ENCODE measurements at places on chromosomes 11 and 22.

DNA sequence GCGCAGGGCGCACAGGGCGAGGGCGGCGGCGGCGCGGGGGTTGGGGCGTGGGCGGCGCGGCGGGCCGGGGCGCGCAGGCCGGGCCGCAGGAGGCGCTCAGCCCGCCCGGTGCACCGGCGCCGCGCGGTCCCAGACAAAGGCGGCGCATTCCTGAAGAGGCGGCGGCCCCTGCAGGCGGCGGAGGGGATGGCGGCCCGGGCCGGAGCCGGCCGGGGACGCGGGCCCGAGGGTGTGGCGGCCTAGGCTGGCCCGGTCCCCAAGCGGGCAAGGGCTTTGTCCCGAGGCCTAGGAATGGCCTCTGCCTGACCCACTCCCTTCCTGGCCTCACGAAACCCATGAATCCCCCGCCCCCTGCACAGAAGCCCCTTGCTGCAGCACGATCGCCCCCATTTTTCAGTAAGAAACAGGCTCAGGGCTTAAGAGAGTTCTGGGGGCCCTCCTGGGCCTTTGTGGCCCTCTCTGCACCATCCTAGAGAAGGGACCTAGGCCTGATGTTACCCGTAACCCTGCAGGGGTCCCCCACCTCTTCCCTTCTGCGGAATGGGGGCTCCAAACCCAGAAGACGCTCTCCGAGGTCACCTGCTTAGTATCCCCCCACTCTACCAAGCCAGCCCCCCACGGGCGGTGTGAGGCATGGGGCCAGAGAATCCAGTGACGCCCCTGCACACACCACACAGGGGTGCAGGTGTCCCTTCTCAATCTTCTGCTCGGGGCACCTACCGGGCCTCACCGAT is at the start of gene RTN4R:
RTN4R (minus strand) TSS at position 40 of the 734 bp plus-strand sequence. CDS start 226 bp downstream, outside the sequence.
- no peak for DNase-seq

DNA sequence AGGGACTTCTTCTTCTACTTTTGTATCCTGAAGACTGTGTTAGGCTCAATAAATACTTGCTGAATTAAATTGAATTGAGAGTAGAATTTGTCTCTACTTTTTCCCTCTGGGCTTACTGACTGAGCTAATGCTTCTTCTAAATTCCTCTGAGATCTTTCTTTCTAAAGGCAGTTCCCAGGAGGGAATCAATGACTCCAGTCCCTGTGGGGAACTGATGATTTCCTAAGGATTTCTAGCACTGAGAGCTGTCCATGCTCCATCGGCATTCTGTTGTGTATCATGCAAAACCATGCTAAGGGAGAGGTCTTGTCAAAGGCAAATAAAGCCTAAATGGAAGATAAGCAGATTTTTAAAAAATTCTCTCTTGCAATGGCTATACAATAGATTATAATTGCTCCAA is 148.8 kb upstream of the KIRREL3 start:
- DNase-seq, result no peak

DNA sequence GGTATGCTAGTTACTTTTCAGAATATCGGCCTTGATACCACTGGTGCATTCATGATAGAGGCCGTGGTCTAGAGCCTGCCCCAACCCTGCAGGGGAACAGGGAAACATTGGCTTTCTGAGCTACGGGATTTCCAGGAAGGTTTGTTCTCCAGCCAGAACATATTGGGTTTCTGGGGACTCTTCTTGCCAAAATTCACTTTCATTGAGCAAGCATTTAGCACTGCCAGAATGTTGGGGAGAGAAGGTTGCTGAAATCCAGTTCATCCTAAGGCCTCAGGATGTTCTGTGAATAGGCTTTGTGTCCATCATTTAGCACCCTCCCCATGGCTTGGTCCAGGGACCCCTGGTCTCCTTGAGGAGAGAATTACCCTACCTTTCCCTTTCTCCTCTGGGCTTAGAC is 36.7 kb downstream of the DRG1 start:
- DNase-seq, result no peak

DNA sequence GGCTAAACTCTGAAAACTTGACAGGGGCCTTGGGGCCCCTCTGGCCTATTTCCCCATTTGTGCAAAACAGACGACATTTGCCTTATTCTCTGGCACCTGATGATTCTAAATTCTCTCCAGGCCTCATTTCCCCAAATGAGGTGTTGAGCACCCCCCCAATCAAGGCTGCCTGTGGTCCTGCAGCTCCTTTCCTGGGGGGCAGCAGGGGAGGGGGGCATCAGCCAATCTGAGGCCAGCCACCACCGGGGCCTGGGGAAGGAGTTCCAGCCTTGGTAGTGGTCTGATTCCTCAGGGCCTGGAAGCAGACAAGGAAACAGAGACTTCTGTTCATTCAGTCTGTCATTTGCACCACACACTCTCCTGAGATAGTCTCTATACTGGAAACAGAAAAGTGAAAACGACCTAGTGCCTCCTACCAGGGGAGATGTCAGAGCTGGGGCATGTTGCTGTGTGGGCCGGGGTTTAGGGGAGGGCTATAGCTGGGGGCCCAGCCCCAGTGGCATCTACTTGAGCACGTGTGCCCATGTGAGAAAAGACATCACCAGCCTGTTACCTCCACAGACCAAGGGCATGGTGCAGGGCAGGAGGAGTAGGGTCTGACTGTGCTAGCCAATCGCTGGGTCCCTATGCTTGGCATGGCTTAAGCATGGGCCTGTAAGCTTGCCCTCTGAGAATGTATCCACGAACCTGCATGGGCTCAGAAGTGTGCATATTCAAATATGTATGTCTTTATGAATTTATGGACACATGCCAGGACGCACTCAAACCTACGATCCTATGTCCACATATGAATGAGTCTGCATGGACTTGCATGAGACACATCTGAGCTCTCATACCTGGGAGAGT is 1.8 kb upstream of the TPBGL start:
- DNase-seq, result no peak

GRCh38 chr11:2093575-2094353 is 45.4 kb downstream of the IGF2 start:
- no peak for DNase-seq

- DNase-seq, result no peak
Measured at GRCh38 chr11:70381872-70382861, 16.2 kb upstream of the CTTN start.

DNA sequence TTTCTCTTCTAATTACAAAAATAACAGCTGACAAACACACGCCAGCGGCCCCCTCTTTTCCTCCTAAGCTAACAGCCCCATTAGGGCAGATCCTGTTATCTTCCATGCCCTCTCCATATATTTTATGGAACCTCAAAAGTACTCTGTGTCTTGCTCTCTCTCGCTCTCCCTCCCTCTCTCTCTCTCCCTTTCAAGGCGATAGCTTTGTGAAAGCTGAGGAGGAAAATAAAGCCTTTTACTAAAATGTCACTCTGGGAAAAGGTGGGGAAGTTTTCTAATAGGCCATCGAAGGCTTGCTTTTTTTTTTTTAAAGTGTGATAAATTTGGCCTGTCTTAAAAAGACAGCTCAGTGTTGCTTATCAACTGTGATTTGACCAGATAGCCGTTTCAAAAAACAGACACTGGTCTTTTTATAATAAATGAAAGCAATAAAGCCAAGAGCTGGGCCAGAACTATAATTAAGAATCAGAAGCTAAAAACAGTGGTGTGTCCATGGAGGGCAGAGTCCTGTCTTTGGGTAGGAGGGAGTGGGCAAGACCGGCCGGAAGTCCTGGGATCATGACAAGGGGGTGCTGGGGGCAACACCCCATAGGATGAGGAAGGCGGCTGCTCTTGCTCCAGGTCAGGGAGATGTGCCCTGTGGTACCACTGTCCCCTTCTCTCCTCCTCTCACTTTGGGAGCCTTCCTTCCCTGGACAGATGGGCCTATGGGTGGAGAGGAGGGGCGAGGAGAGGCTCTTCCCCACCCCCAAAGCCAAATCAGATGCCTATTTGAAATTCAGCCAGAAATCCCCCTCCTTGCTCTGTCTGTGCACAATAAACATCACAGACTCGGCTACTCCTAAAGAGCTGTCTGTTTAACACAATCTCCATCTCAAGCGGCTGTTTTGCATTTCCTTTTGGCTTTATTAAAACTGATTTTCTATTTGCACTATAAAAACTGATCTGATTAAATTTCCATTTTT is 267.2 kb downstream of the BUD13 start:
- no peak for DNase-seq

- no peak for DNase-seq
Measured at GRCh38 chr22:37502342-37503182, 16.4 kb upstream of the MFNG start.

- no peak for DNase-seq
Measured at GRCh38 chr11:20355221-20356219, 8.0 kb upstream of the HTATIP2 start.

DNA sequence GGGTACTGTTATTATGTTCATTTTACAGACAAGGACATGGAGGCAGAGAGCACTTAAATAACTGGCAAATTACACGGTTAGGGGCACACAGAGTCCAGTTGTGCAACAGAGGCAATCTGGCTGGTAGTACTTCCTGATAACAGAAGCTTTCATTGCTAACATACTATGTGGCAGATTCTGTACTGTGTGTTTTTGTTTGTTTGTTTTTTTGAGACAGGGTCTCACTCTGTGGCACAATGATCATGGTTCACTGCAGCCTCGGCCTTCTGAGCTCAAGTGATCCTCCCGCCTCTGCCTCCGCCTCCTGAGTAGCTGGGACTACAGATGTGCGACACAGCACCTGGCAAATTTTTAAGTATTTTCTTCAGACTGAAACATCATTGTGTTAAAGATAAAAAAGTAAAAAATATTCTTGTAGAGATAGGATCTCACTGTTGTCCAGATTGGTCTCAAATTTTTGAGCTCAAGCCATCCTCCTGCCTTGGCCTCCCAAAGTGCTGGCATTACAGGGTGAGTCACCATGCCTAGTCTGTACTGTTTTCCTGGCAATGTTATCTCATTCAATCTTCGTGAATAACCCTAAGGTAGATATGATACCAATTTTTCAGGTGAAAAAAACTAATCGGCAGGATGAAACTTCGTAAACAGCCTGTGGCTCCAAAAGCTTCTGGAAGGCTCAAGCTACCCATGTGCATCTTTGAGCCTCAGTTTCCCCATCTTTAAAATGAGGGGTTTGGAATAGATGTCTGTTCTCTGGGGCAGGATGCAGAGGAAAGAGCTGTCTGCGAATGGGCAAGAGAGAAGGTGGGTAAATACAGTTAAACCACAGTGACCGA is 921 bp upstream of the NUCB2 start:
- DNase-seq, result no peak

- DNase-seq, result no peak
Measured at GRCh38 chr11:60150279-60150678, 32.6 kb downstream of the MS4A6A start.

GRCh38 chr22:50136581-50137015 is 33.9 kb upstream of the PANX2 start:
- DNase-seq, result no peak

DNA sequence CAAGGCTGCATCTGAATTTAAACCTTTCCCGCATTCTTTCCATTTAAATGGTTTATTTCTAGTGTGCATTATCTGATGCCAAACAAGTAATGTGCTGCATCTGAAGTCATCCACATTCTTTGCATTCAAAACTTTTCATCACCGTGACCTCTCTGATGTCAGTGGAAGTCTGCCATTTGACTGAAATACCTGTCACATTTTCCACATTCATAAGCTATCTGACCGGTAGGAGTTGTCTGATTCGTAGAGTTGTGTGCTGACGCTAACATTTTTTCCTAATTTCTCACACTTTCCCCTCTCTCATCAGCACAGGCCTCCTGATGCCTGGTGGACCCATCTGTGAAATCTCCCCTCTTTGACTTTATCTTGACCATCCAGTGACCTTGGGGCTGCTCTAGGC is 79.9 kb upstream of the BARX2 start:
- DNase-seq, result no peak

DNA sequence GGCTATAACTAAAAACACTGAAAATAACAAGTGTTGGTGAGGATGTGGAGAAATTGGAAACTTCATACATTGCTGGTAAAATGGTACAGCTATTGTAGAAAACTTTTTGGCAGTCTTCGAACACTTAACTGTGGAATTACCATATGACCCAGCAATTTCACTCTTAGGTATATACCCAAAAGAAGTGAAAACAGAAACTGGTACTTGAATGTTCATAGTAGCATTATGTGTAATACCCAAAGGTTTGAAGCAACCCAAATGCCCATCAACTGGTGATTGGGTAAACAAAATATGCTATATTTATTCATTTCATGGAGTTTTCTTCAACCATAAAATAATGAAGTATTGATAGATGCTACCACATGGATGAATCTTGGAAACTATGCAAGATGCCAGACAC is 40.8 kb upstream of the FTH1 start:
- DNase-seq, result no peak

GRCh38 chr11:64367931-64368672 is 9.1 kb downstream of the RPS6KA4 start:
- no peak for DNase-seq

GRCh38 chr11:76578654-76579055 is 91.9 kb downstream of the LRRC32 start:
- no peak for DNase-seq

DNA sequence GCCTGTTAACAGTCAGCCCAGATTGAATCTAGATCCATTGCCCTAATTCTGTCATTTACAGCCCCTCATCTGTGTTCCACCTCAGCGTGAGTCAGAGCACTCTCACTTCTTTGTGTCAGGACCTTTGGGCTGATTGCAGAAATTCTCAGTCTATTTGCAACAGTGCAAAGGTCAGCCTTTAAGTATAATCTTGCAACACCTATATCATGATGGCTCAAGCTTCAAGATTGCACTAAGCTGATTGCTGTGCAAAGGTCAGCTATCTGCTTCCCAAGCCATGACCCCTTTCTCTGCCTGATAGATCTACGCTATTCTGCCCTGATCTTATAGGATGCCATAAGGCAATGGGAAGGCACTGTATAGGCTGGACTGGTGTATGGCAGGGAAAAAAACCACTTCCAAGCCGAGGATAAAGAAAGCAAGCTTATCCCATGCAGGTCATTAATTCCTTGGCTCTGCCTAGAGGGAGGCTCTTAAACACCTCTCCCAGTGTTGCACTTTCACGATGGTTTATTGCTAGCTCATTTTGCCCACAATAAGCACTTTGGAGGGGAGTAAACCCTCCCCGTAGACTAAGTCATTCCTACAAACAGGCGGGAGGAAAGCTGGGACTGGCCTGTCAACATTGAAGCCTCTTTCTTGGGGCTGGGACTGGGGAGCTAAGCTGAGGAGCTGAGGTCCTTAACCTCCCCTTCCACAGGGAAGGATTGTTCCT is 100.6 kb downstream of the RRAS2 start:
- DNase-seq, result no peak

DNA sequence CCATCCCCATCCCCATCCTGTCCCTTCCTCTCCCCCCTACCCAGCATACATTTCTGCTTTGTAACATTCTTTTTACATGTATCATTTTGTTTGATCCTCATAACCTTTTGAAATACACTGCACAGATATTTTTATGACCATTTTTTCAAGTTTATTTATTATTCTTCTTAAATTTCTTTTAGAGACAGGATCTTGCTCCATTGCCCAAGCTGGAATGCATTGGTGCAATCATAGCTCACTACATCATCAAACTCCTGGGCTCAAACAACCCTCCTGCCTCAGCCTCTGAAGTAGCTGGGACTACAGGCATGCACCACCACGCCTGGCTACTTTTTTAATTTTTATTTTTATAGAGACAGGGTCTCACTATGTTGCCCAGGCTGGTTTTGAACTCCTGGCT is 99.4 kb upstream of the AKIP1 start:
- DNase-seq, result no peak
